ENCODE measurements at places on chromosomes 1 and 21.

GRCh38 chr1:156760092-156760795 is 7.1 kb upstream of the PRCC start:
- no peak for DNase-seq

- no peak for DNase-seq
Observed at GRCh38 chr1:19525607-19526545, 40.5 kb upstream of the CAPZB start.

- no peak for DNase-seq
Observed at GRCh38 chr1:23913212-23913880, at the start of gene CNR2. TSS of gene CNR2 (minus strand) at chr1:23913362. CDS start at chr1:23875617, 37,745 bp downstream.

- no peak for DNase-seq
Observed at GRCh38 chr1:113917400-113918082, 11.6 kb upstream of the HIPK1 start.

GRCh38 chr1:24226749-24227148 is 39.7 kb upstream of the IFNLR1 start:
- DNase-seq: no peak

DNA sequence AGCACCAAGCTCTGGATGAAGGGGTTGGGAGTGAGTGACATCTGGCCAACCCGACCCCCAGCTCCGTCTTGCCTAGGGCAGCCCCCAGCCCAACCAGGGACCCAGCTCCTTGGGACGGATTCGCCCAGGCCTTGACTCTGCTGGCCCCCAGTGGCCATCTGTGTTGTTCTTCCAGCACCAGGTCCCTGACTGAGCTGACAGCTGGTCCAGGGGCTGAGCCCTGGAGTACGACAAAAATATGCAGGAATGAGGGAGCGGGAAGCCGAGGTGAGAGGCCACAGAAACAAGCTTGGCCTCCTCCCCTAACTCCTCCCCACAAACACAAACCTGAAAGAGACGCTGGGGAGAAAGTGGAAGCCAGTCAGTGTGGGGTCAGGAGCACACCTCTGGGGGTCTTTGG is 55.0 kb upstream of the PAX7 start:
- DNase-seq: no peak

- DNase-seq: no peak
Observed at GRCh38 chr1:76867342-76868130, at the start of gene ST6GALNAC5. TSS of gene ST6GALNAC5 (plus strand) at chr1:76867480.

- no peak for DNase-seq
Observed at GRCh38 chr1:178634445-178634844, 90.6 kb upstream of the RALGPS2 start.

- DNase-seq: no peak
Observed at GRCh38 chr1:151325646-151326429, 1.4 kb downstream of the PI4KB start.

- DNase-seq: no peak
Observed at GRCh38 chr21:46063734-46064680, 33.9 kb upstream of the COL6A2 start.

DNA sequence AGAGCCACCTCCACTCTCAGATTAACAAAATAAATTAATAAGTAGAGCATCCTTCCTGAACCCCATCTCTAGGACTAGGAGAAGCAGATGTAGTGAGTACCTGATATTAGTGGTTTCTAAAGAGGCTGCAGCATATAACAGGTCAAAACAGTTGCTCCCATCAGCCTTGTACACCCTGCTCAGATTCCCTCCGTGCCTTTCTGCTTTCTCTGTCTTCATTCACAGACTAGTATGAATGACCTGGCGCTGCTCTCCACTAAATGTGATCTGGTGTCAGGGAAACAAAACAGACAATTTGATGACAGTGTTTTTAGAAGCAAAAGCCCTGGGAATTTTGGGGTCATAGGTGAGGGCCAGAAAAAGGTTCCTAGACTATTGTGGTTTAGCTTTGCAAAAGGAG is 8.3 kb downstream of the SESN2 start:
- no peak for DNase-seq

- DNase-seq: no peak
Observed at GRCh38 chr21:34737115-34737514, 68.3 kb downstream of the CLIC6 start.

DNA sequence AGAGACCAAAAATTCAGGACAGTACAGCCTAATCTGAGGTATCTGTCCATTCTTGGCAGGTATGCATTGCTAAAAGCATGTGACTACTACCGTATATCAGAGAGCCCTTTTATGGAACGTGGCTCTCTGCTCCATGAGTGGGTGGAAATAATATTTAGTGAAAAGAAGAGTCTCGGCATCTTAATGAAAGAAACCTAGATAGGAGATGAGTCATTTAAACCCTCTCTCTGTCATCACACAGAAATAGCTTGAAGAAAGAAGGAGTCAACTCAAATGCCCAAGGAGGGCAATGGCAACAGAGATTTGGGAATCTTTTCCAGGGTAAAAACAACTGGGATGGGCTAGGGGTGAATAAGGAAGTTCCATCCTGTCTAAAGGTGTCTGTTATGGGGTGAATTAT is 528.2 kb downstream of the SMYD3 start:
- no peak for DNase-seq

- no peak for DNase-seq
Observed at GRCh38 chr1:45016090-45016697, 4.1 kb downstream of the UROD start.

- DNase-seq: no peak
Observed at GRCh38 chr1:163544441-163544840, 222.7 kb downstream of the NUF2 start.

DNA sequence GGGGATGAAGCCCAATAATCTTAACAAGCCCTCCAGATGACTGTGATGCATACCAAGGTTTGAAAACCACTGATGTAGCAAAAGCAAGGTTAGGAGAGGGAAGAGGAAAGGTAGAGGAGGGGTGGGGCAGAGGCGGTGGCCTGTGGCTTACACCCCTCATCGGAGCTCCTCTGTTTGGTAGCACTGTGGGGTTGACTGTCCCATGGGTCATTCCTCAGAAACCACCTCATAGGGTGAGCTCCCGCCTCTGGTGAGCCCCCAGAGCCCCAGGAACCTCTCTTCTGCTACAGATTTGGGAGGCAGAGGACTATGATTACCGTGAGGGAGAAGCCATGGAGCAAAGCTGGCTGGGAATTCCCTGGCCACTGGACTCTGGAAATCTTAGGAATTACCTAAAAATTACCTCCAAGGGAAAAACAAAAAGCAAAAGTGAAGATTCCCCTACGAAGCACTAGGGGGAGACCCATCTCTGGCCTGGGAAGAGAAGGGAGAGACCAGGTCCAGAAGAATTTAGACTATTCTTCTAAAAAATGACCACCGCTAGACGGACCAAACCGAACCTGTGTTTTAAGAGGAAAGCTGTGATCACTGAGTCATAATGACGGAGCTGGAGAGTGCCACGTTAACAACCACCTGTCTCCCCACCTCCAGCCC is 1.5 kb upstream of the RASSF5 start:
- no peak for DNase-seq

GRCh38 chr1:195663549-195664280 is 944.5 kb downstream of the KCNT2 start:
- DNase-seq: no peak
